ENCODE measurements at places on chromosomes 6 and 20.

DNA sequence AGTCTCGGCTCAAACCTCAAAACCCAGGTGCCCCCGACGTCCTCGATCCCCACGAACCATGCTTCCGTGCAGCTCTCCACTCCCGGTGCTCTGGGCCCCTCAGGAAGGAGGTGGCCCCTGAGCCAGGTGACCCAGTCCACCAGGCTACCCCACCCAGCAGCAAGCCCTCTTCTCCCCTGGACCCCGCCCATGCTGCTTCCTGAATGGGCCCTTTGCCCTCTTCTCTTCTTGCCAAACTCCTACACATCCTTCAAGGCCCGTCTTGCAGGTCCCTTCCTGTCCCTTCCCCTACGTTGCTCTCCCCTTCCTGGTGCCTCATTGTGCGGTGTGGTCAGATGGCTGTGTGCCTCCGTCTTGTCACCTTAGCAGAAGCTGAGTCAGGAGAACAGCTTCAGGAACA, 3.4 kb upstream of the GATA5 start:
- no peak for DNase-seq

- DNase-seq: no peak
Observed at GRCh38 chr20:32433311-32434021, 75.3 kb downstream of the ASXL1 start.

DNA sequence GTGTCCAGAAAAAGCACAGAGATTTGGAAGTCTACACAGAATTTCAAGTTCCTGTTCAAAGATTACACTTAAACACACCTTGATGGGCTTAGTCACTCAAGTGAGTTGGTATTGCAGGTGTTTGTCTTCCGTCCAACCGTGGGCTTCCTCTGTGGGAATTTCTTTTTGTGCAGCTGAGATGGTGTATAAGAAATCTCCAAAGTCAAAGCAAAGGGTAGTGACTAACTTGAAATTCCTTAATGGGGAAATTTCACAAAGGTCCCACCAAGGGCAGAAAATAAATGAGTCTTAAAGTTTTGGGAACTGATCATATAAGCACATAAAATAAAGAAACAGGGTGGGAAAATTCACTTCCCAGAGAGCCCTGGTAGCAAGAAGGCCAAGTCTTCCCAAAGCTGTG, 102.0 kb upstream of the TNFAIP3 start:
- DNase-seq: no peak

GRCh38 chr6:142856624-142857232, 88.2 kb downstream of the HIVEP2 start:
- peak; percentile 89 for DNase-seq

GRCh38 chr6:41373919-41374617, 38.7 kb downstream of the NCR2 start:
- no peak for DNase-seq

DNA sequence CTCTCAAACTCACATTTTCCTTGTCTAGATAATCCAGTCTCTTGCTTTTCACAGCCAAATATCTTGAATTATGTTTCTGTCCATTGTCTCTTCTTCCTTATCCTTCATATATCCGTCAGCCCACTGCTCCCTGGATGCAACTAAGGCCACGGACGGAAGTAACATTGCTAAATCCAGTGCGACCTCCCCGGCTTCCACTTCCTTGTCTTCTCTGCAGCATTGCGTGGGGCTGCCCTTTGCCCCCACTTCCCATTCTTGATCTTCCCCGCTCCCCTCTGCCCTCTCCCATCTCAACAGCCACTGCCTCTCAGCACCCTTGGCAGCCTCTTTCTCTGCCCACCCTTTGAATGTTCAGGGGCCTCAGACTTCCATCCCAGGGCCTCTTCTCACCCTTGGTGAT, 190.4 kb upstream of the UST start:
- DNase-seq: no peak

- DNase-seq: peak; percentile 2
Observed at GRCh38 chr20:63706027-63706695, 1.6 kb downstream of the ARFRP1 start.

DNA sequence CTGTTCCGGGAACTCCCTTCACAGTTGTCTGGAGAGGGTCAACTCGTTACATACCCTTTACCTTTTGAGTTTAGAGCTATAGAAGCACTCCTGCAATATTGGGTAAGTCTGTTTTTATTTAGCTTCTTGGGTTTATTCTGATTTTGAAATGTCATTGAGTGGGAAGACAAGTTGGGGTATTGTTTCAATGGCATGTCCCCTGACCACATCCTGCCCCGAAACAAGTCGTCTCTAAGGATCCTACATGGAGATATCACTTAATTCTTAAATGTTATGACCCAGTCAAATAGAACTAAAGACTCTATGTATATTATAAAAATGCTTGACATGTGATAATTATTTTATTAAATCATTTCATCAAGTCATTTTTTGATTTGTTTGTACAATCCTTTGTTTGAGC, 9.6 kb downstream of the MRS2 start:
- no peak for DNase-seq

DNA sequence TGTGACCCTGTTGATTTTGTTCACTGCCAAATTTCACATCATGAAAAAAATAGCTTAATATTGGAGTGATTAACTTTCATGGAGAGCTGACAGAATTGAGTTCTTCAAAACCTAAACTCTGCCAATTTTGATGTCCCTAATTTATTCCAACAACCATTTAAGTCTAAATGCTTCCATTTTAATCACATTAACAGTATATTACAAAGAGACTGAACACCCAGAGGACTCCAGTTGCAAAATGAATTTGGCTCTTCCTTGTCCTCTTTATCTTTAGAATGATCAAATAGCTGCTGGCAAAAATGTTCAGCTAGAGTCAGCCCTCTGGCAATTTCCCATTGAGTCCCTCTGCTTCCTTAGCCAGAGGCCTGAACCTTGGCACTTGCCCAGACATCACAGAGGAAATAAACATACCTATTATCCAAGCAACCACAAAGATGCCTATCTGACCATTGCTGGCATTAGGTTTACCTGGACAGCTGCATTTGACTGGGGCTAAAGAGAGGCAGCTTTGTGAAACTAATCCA, 299.0 kb upstream of the STXBP5 start:
- no peak for DNase-seq

DNA sequence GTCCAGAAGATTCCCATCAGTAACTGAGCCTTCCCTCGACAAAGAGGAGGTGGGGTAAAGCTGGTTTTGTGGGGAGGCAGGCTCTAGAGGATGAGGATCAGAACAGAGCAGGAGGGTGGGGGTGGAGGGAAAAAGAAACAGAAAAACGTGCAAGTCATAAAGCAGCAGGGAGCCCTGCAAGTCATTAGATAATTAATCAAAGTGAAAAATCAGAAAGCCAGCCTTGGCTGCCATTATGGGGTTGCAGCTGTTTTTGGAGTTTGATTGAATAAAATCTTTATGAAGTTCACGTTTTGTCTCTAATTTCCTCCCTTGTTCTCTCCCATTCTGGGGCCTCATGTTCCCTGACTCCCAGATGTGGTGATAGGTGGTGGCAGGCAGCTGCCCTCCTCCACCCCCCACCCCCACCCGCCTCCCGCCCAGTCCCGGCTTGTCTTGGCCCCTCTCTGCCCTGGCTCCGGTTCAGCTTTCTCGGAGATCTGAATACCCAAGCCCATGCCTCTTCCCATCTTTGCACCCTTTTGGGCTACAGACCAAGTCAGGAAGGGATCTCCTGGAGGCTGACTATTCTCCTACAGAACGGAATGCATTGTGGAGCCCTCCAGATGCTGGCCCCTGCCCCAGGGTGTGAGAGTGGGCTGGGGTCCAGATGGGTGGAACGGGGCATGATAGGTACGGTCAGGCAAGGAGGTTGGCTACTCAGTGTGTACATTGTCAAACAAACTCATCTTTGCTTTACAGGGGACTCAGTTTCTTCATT, 141.8 kb downstream of the CDC5L start:
- no peak for DNase-seq

- DNase-seq: no peak
Observed at GRCh38 chr6:37056112-37056403, 50.6 kb downstream of the FGD2 start.

DNA sequence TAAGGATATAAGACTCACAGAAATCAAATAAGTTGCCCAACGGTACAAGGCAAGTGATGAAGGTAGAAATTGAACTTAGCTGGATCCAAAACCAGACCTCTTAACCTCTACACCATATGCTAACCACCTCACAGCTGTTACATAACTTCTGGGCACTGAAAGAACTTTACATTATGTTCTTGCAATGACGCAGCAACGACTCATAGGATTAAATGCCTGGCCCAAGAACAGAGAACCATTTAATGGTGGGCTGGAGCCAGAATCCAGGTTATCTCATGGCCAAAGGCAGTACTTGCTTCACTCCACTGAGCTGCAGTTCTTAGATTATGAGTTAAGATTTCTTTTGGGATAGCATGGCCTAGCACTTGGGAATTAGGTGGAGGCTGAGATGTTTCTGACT, 4.4 kb downstream of the TRMT6 start:
- DNase-seq: no peak

GRCh38 chr6:52632011-52632410, 38.9 kb upstream of the TMEM14A start:
- DNase-seq: no peak

DNA sequence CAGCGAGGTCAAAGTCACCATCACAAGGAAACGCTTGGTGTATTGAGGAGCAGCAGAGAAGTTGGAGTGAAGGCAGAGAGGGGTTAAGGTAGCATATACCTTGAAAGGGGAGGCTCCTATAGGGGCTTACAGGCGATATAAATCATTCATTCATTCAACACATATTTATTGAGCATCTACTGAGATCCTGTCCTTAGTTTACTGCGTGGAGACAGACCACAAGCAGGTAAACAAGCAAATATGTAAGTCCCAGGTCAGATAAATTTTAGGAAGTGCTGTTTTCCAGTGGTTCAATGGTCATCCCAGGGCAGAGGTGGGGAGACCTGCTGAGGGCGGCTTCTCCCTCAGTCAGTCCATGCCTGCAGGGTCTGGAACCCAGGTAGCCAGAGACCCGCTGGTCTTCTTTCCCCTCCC, 761 bp upstream of the DNMT3B start:
- no peak for DNase-seq
